ENCODE measurements at places on chromosomes 6 and 20. TPM values are rescaled to one million over a fixed set of nuclear protein-coding genes. Genes with fewer than 3 reads are reported as not detected.

- peak overlapping the region; percentile 99 for H3K27ac ChIP-seq
- peak overlapping the region; percentile 92 for H3K4me3 ChIP-seq
- H3K27me3 ChIP-seq: no peaks in the 10 kb centered on the region
- H3K36me3 ChIP-seq: no peaks in the 10 kb centered on the region
These were observed 3.0 kb upstream of the FOXO3 start for GRCh38 chr6:108557494-108558371.

- H3K4me3 ChIP-seq: no peak overlapping the region
- H3K27me3 ChIP-seq: no peaks in the 10 kb centered on the region
- no peaks in the 10 kb centered on the region for H3K4me1 ChIP-seq
These were observed 122.6 kb downstream of the LRRC1 start for GRCh38 chr6:53917464-53917842.

DNA sequence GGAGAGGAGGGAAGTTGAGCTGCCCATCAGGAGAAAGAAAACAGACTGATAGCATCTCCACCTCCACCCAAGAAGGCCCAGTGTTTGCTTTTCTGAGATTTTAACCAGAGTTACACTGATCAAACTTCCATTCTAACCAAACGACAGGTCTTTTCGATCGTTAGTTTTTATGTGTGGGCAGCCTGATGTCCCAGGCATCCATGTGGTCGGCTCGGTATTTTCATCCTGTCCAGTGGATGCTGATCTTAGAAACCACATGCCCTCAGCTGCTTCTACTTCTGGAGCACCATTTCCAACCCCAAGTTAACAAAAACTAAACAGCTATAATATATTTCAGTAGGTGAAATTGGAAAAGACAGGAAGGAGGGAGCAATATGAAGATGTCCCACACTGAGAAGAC is 536.8 kb upstream of the JAG1 start:
- DNase-seq: no peak
- H3K27me3 ChIP-seq: no peaks in the 10 kb centered on the region
- H3K4me1 ChIP-seq: no peaks in the 10 kb centered on the region
- H3K36me3 ChIP-seq: no peaks in the 10 kb centered on the region
- H3K27ac ChIP-seq: no peak overlapping the region
- no peak overlapping the region for H3K4me3 ChIP-seq

GRCh38 chr6:90078513-90079289 is 184.4 kb downstream of the GJA10 start:
- H3K27ac ChIP-seq: no peak overlapping the region
- no peaks in the 10 kb centered on the region for H3K27me3 ChIP-seq
- no peak for DNase-seq
- no peaks in the 10 kb centered on the region for H3K36me3 ChIP-seq
- H3K4me1 ChIP-seq: no peaks in the 10 kb centered on the region
- H3K4me3 ChIP-seq: no peak overlapping the region

DNA sequence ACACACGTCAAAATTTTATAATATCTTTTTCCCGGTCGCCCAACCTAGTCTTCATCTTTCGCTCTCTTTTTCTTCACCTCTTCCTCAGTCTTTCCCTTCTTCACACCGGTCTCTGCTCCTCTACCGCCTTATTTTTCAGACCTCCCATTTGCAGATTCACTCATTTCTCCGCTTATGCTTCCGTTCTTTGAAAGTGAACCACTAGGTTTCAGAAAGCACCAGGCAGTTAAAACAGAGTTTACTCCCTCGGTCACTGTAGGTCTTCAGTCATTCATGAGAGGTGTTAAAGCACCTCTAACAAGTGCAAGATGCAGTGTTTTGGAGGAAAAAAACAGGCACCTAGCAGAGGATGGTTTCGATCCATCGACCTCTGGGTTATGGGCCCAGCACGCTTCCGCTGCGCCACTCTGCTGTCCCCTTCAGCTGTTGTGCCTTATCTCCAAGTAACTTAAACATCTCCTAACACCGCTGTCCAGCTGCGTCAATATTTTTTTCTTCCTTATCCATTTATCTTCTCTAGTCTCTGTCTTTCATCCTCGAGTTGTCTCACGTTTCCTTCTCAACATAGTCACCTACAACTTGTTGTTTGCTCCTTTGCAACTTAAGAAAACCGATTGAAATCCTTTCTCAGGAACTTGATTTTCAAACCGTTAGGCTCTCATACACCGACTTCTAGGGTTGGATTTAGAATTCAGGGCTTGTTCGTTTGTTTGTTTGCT is 119.7 kb upstream of the ZNF184 start:
- H3K4me3 ChIP-seq: no peak overlapping the region
- no peak overlapping the region for H3K27ac ChIP-seq
- DNase-seq: no peak
- H3K4me1 ChIP-seq: no peaks in the 10 kb centered on the region
- no peaks in the 10 kb centered on the region for H3K36me3 ChIP-seq

GRCh38 chr20:48393737-48394314 is 434.0 kb downstream of the PREX1 start:
- no peak overlapping the region for H3K27ac ChIP-seq
- no peaks in the 10 kb centered on the region for H3K27me3 ChIP-seq
- H3K36me3 ChIP-seq: no peaks in the 10 kb centered on the region

RIN2 gene
- 14.8 TPM for total RNA-seq

C6orf15 gene
- not detected for total RNA-seq
